CD4-positive, alpha-beta T cell treated with Interleukin-17A for 1 hour (primary cell): ENCODE measurements at places on chromosomes 16 and 17.

- DNase-seq, result no peak
Observed at GRCh38 chr17:70006159-70006558, 68.9 kb upstream of the KCNJ16 start.

GRCh38 chr17:73267648-73268537 is 6.2 kb upstream of the CPSF4L start:
- no peak for DNase-seq

DNA sequence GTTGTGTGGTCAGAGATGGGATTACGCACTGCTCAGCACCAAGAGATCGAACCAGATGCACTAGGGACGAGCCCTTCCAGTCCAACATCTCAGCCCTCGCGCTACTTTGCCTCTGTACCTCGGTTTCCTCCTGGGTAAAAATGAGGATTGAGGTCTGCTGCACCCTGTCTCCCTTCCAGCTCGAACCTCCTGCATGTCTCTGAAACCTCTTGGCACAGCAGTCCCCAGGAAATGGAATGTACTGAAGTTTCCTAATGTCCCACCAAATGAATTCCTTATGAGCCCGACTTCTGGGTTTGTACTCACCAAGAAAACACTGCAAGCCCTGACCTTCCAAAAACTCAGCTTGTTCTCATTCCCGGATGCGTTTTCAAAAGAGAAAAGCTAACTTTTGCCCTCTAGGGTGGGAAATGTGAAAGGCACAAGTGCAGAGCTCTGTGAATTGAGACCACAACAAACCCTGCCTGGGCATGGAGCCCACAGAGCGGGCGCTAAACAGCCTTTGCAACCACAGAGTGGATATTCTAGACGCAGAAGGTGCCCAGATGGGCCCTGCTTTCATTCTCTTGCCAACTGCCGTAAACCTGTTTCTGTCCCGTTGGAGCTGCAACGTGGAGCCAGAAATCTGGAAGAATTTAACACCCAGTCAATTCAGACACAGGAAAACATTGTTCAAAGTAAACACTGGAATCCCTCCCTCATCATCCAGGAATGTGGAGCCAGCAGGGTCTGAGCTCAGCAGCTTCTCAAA is 10.3 kb downstream of the CDRT4 start:
- no peak for DNase-seq

DNA sequence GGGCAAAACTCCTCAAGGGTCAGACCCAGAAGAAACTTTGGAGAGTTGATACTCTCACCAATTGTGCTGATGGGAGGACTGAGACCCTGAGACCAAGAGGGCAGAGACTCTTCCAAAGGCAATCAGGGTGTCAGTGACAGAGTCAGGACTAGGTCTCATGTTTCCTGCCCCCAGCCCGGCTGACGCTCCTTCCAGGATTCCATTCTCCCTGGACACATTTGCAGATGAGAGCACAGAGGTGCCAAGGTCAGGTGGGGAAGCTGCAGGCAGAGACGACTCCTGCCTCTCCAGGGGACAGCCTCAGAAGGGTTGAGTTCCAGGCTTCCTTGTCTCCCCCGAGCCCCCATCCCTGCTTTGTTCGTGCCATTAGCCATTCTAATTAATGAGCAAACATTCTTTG is 174.1 kb downstream of the WSCD1 start:
- no peak for DNase-seq

DNA sequence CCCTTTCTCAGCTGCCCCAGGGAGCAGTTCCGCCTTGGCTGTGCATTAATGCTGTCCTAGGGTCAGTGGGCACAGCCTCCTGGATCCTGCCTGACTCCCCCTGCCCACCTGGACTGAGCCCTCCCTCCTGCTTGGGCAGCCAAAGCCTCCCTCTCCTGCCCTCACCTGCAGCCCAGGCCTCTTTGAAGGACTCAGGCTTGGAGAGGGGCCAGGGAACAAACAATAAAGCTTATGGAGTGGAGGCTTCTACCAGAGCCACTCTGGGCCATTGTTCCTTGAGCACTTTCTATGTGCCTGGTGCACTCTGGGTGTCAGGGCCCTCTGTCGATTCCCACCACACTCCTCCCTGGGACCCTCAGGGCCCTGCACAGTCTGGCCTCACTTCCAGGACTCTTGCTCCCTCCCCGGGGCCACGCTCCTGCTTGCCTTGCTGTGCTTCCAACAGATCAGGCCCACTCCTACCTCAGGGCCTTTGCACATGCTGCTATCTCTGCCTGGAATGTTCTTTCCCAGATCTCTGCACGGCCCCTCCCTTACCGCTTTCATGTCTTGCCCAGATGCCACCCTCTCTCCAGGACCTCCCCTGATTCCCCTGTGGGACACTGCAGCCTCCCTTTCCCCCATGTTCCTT is 5.0 kb downstream of the KCNJ12 start:
- DNase-seq, result no peak

- DNase-seq, result no peak
Observed at GRCh38 chr17:49873466-49873865, 25.6 kb upstream of the TAC4 start.

- no peak for DNase-seq
Observed at GRCh38 chr17:73433501-73433900, 121.7 kb upstream of the CDC42EP4 start.
